Glomerular endothelial cell (primary cell): ENCODE measurements at places on chromosomes 11 and 22. TPM values are rescaled to one million over a fixed set of nuclear protein-coding genes. Genes with fewer than 3 reads are reported as not detected.

DNA sequence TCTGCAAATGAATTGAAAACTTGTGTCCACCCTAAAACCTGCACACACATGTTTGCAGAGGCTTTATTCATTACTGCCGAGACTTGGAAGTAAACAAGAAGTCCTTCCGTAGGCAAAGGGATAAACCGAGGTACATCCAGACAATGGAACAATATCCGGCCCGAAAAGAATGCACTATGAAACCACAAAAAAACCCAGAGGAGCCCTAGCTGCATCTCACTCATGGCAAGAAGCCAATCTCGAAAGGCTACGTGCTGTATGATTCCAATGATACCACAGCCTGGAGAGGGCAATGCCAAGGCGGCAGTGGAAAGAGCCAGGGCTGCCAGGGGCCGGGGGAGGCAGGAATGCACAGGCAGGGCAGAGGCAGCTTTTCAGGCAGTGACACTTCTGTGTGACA, 3.2 kb upstream of the MRPL23 start:
- peak; percentile 25 for DNase-seq

- no peak for DNase-seq
These were observed 1.1 kb downstream of the KCNQ1 start for GRCh38 chr11:2445746-2446551.

- no peak for DNase-seq
These were observed 18.8 kb downstream of the CYP2D6 start for GRCh38 chr22:42111798-42112197.

GRCh38 chr11:61639816-61640443, 40.3 kb upstream of the DAGLA start:
- no peak for DNase-seq

DNA sequence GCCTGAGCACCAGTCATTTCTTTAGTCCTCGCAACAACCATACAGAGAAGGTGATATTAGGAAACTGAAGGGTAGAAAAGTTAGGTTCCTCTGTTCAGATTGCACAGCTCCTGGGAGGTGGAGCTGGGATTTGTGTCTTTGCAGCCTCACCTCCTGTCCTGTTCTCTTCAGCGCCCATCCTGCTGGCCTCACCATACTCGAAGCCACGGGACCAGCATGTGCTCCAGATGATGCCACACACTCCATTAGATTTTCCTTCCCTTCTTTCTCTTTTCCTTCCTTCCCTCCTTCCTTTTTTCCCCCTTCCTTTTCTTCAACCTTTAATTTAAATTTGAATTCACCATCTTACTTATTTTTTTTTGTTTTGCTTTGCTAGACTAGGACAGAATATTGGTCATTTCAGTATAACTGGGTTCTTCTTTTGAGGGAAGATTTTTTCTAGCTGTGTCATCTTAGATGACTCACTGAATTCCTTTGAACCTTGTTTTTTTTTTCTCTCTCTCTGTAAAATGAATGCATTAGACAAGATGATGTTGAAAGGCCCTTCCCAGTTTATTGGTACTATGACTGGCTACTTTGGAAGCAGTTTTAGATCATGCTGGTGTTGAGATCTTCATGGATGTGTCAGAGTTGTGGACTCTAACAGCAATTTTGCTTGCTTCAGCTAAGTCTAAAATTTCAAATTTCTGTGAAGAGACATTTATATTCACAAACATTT, 662.5 kb upstream of the TENM4 start:
- DNase-seq, result no peak

DNA sequence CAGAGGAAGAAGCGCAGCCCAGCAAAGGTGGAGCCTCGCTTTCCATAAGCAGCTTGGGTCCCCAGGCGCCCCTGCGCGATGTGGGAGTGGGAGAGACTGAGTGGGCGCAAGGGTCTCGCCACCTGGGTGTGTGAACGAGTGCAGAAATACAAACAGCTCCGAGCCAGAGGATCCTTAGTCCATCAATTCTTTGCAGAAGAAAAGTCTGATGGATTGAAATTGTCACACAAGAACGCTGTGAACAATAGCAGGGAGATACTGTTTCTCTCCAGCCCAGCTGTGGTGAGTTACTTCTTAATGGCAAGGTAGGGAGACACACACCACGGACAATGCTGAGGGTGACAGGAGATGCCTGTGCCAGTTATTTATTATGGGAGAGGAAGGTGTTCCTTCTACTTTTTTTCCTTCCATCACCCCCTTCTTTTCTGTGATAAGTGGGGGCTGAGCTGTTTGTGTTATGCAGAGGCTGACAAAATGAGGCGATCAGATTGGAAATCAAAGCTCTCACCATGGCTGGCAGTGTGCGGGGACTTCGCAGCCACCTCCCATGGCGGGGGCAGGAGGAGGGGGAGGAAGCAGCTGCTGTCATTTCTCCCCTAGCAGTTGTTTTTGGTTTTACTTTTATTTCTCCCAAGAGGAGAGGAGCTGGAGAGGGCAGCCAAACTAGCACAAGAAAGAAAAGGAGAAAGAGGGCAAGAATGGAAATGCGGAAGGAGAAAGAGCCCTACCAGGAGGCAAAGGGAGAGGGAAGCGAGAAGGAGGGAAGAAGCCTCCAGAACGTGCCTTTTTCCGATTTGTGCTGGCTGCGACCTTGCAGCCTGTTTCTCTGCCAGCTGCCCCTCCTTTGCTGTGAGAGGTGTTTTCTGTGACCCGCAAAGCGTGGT, 755.8 kb downstream of the NTM start:
- no peak for DNase-seq

OR10A2 gene
- total RNA-seq, result not detected in 2 replicates
